ENCODE measurements at places on chromosomes 12 and 14.

- no peaks in the 10 kb centered on the region for H3K27me3 ChIP-seq
- DNase-seq: no peak
- no peaks in the 10 kb centered on the region for H3K4me1 ChIP-seq
- no peaks in the 10 kb centered on the region for H3K36me3 ChIP-seq
- no peak overlapping the region for H3K27ac ChIP-seq
- no peak overlapping the region for H3K4me3 ChIP-seq
Observed at GRCh38 chr12:112714166-112714710, 77.3 kb upstream of the RPH3A start.

DNA sequence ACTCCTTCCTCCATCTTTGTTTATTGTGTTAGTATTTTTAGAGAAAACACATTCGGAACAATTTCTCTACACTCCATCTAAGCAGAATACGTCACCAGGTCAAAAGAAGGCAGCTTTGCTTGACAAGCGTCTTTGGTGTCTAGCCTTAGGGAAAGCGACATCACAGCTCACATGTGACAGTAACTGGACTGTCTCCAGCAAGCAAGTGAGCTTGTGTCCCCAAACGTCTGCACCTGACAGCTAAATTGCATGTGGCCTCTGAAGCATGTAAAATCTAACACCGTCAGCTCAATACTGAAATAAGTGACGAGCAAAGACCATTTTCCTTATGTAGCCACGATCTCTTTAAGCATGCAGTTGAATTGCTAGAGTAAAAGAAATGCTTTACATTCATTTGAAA lies 509.8 kb downstream of the GLT1D1 start:
- no peak overlapping the region for H3K4me3 ChIP-seq
- no peaks in the 10 kb centered on the region for H3K4me1 ChIP-seq
- no peak overlapping the region for H3K27ac ChIP-seq

GRCh38 chr14:100345711-100346110 lies 22.6 kb downstream of the SLC25A47 start:
- no peak overlapping the region for H3K4me3 ChIP-seq
- peaks cover 11% of the 10 kb centered on the region for H3K36me3 ChIP-seq
- H3K4me1 ChIP-seq: peaks cover 11% of the 10 kb centered on the region
- no peak overlapping the region for H3K27ac ChIP-seq
- no peak for DNase-seq
- H3K27me3 ChIP-seq: no peaks in the 10 kb centered on the region

- H3K4me1 ChIP-seq: no peaks in the 10 kb centered on the region
- no peak overlapping the region for H3K27ac ChIP-seq
- DNase-seq: no peak
- peaks cover 26% of the 10 kb centered on the region for H3K27me3 ChIP-seq
- no peak overlapping the region for H3K4me3 ChIP-seq
Observed at GRCh38 chr12:115891556-115892164, 385.8 kb downstream of the MED13L start.

DNA sequence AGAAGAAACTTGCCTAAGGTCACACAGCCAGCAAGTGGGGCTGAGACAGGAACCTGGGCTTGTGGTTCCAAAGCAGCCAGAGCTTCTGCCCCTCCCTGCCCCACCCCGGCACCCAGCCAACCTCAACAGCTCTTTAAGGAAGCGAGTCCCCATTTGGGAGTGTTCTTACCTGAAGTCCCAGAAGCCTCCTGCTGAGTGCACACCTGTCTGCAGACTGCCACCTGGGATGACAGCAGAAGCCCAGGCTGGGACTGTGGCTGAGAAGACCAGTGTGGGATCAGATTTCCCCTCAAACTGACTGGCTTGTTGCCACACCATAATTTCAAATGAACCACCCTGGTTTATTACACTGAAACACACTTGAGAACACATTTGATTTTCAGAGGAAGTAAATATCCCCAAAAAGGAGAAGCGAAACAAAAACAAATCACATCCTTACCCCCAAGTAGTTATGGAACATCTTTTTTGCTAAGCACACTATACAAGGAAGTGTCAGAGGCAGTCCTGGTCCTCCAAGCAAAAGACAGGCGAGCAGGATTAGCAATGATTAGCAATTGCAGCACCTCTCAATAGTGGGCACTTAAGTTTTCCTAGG lies 6.3 kb upstream of the RIN3 start:
- no peak overlapping the region for H3K27ac ChIP-seq
- H3K27me3 ChIP-seq: no peaks in the 10 kb centered on the region
- H3K36me3 ChIP-seq: no peaks in the 10 kb centered on the region
- H3K4me1 ChIP-seq: peaks cover 50% of the 10 kb centered on the region
